ENCODE measurements at places on chromosomes 12 and 14.

DNA sequence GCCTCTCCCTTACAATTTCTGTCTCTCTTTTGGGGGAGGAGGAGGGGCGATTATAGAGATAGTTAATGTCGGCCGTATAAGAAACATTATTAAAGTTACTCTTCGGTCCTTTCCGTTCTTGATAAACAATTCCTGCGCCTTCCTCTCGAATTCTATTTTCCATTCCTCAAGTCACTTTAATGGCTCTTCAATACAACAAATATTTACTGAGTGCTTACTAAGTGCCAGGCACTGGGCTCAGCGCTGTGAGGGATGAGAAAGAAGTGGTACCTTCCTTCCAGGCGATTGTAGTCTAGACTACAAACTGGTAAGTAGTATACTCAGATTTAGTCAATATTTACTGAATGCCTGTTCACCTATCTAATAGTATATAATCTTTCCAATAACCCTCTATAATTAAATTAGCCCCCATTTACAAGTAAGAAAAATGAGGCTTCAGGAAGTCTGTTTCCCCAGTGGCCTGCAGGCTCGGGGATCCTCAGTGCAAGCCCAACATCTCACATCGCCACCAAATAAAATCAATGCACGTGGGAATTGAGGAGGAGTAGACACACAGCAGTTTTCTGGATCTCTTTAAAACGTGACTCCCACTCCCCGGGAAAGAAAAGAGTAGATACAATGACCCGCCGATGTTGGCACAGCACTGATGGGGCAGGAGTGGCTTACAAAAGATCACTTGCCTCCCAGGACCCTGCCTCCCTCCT, 589 bp upstream of the ZNF219 start:
- DNase-seq = no peak

DNA sequence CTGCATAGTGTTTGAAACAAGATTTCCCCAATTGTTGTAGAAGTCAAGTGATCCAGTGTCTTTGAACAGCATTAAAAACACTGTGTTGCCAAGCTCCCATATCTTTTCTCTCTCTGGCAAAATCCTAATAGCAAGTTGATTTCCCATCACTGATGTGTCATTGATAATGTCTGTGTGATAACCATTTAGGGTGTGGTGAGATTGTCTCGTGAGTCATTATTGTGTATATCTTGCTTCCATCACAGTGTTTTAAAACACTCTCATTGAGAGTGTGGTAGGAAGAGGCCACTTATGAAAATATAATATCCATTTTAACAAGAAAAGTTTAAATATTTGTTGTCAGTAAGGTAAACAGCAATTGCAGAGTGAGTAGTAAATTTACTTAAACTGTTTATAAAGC, 74.7 kb downstream of the PRORP start:
- no peak for DNase-seq

GRCh38 chr12:572532-572899, 90.7 kb downstream of the NINJ2 start:
- no peak for DNase-seq

- DNase-seq = no peak
Measured at GRCh38 chr12:106739318-106739717, 35.2 kb upstream of the RIC8B start.

- no peak for DNase-seq
Measured at GRCh38 chr12:130920723-130921381, 32.9 kb upstream of the ADGRD1 start.

GRCh38 chr12:18345021-18345735, 83.9 kb downstream of the PIK3C2G start:
- no peak for DNase-seq

- DNase-seq = no peak
Measured at GRCh38 chr12:4745249-4745648, 25.0 kb downstream of the GALNT8 start.

DNA sequence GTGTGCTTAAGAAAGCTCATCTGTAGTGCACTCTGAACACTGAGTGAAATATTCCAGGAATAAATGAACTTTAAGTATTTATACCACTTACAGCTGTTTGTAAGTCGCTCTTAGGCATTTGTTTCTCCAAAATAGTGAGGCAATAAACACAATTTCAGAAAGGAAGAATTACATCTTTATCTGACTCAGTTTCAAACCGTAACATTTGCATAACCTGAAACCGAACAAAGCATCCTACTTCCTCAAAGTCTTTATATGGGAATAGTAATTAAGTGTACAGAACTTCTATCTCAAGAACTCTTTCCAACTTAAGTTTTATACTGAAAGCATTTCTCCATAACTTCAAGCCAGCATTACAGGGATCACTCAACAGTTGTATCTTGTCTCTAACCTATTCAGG, 58.4 kb downstream of the SOX5 start:
- no peak for DNase-seq

- DNase-seq = no peak
Measured at GRCh38 chr14:102694530-102695166, 82.6 kb upstream of the TRAF3 start.

- no peak for DNase-seq
Measured at GRCh38 chr14:46596236-46596635, 55.3 kb downstream of the RPL10L start.

DNA sequence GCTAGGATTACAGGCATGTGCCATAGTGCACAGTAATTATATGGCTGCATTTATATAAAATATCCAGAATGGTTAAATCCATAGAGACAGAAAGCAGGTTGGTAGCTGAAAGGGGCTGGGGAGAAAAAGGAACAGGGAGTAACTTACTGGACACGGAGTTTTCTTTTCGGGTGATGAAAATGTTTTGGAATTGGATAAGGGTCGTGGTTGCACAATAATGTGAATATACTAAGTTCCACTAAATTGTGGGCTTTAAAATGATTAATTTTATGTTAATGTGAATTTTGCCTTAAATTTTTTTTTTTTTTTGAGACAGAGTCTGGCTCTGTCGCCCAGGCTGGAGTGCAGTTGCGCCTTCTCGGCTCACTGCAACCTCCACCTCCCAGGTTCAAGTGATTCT, 70.1 kb upstream of the BDKRB2 start:
- no peak for DNase-seq

DNA sequence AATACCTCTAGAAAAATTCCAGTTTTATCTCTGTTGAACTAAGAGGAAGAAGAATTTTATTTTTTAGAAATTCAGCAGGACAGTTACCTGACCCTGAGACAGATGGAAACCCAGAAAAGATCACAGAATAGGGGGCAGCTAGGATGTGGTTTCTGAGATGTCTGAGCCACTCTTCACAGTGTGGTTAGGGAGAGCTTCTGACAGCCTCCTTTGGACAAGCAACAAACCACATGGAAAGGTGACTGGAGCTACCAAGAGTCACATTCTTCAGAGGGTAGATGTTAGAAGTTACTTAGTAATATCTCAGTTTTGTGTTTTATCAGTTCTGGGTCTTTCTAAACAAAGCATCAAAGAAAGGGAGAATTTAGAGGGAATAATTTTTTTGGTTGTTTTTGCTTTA, 117.3 kb upstream of the NAP1L1 start:
- DNase-seq = no peak

DNA sequence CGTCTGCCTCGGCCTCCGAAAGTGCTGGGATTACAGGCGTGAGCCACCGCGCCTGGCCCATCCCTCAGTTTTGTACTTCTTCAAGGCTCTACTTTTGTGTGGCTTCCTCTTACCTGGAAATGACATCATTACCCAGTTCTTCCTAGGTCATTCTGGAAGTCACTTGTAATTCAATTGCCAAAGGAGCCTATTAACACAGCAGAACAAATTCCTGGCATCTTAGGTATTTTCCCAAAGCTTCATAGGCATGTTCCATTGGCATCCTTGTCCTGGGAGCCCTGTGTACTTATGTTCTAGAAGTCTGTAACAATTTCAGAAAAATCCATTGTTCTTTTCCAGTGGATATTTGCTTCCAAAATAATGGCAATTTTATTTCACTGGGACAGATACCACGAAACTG, 60.6 kb downstream of the DAAM1 start:
- DNase-seq = no peak

- DNase-seq = no peak
Measured at GRCh38 chr14:55103005-55103640, 25.9 kb upstream of the LGALS3 start.

DNA sequence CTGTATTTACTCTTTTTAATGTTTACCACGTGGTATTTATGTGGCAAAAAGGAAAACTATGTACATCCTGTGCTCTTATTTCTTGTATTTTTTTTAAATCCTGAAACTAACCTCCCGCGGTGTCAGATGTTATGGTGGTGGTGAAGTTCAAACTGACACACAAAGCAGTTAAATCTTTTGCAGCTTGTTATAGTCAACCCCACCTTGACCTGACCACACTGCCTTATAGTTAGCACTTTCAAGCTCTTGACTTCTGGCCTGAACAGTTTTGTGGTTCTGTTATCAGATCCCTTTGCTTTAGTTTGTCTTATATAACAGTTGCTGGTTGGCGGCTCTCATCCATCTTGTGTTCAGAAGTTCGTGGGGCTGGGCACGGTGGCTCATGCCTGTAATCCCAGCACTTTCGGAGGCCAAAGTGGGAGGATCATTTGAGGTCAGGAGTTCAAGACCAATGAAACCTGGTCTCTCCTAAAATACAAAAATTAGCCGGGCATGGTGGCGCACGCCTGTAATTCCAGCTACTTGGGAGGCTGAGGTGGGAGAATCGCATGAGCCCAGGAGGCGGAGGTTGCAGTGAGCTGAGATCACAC, 2.1 kb downstream of the UNG start:
- no peak for DNase-seq

GRCh38 chr12:108302403-108303311, 36.5 kb downstream of the CMKLR1 start:
- no peak for DNase-seq

- no peak for DNase-seq
Measured at GRCh38 chr14:73526036-73526984, 10.6 kb upstream of the ACOT1 start.

GRCh38 chr12:18898470-18898869, 160.6 kb downstream of the CAPZA3 start:
- DNase-seq = no peak

- DNase-seq = no peak
Measured at GRCh38 chr12:46371718-46372543, 642 bp downstream of the SLC38A2 start.

- no peak for DNase-seq
Measured at GRCh38 chr12:69027411-69027881, 94.5 kb upstream of the CPM start.

DNA sequence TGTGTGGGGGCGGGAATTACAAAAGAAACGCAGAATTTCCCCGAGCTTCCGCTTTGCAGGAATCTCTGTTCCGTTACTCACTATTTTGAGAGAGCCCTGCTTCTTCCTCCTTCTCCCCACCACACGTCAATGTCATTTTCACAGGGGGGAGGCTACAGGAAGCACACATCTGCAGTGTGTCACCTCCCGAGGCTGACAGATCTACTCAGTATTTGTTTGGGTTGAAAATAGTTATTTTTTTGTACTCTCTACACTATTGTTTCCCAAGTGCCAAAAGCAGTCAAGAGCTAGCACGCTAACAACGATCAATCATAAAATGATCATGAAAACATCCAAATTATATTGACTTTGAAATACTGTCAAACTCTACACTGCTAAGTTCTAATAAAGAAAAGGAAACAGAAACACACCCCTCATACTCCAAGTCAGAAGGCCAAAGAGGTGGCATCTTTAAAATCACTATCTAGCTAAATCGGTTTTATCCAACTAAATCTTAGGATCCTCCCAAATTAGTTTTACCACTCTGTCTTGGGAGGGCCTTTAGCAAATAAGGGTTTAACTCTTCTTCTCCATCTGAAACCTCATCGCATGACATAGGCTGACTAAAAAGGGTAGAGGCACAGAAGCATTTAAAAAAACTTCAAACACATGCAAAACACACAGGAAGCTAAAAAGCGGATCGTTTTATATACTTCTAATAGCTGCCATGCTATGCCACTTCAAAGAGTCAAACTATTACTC, 51.8 kb downstream of the FOXN3 start:
- no peak for DNase-seq

DNA sequence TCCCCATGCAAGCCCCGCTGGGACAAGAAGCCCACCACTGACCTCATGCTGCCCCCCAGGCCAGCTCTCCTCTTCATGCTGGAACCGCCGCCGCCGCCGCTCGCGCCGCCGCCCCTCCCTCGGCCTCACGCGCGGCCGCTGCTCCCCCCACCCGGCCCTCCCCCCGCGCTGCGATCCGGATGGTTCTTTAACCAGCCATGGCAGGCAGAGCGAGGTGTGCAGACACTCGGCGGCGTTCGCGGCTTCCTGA, at the start of gene DCAF5:
Gene DCAF5 (minus strand): TSS at position 218 of the 250 bp plus-strand sequence. CDS start 141 bp downstream, at position 77.
- DNase-seq = no peak

GRCh38 chr14:91406982-91407381, 10.6 kb downstream of the CCDC88C start:
- DNase-seq = no peak
